NCI-H187 treated with DMSO at 0.1 percent for 48 hours (cell line): ENCODE measurements at places on chromosomes 3 and 15.

DNA sequence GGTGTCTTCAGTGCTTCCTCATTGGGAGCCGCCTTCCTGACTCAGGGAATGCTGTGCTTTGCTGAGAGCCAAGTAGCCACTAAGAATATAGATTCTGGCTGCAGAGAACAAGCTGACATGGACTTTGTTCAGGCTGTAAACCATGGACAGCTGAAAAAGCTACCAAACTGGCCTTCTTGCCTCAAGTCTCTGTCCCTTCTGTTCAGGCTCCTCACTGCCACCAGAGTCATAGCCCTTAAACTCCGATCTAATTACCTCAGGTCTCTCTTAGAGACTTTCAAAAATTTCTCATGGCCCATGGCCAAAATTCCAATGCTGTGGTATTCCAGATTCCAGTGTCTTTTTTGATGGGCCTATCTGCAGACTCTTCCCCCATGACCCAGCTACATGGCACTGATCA is 19.4 kb upstream of the PTX3 start:
- no peak for DNase-seq

- no peak for DNase-seq
Measured at GRCh38 chr3:27653803-27654558, 68.1 kb downstream of the EOMES start.

- DNase-seq, result no peak
Measured at GRCh38 chr3:73716418-73716817, 91.7 kb upstream of the PDZRN3 start.

GRCh38 chr3:124034016-124034843 is 42.3 kb upstream of the ROPN1 start:
- DNase-seq, result no peak

DNA sequence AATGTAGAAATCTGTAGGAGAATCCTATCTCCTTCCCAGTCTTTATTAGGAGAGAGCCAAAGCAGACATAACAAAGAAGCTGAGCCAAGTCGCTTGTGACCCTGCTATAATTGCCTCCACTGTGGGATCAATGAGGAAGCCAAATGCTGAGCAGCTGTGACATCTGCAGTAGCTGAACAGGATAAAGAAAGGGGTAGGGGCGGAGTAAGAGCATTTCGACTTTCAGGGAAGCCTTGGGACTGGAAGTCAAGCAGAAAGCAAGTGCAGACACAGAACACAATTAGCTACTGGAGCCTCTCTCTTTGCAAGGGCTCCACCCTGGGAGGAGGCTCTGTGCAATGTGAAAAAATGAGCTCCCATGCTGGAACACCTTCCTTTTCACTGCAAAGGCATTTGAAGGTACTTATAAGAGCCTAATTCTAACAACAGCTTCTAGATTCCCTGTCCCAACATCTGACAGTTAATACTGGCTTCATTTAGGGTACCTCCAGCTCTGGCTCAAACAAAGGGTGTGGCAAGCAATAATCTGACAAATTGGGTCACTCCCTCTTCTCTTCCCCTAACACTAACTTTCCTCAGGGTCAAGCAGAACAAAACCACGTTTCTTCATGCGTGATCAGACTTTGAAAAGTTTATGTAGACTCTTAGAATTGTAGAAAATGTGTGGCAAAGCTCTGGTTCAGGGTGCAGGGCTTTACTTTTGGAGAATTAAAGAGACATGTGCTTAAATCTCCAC is 166.4 kb downstream of the CADPS start:
- no peak for DNase-seq

GRCh38 chr3:49666592-49666991 is 7.6 kb upstream of the APEH start:
- no peak for DNase-seq
